ENCODE measurements at places on chromosomes 5 and 9. TPM values are rescaled to one million over a fixed set of nuclear protein-coding genes. Genes with fewer than 3 reads are reported as not detected.

- no peak for DNase-seq
Measured at GRCh38 chr5:93186076-93186682, 394.8 kb downstream of the NR2F1-AS1 start.

- no peak for DNase-seq
Measured at GRCh38 chr5:160694896-160695295, 157.1 kb downstream of the ATP10B start.

DNA sequence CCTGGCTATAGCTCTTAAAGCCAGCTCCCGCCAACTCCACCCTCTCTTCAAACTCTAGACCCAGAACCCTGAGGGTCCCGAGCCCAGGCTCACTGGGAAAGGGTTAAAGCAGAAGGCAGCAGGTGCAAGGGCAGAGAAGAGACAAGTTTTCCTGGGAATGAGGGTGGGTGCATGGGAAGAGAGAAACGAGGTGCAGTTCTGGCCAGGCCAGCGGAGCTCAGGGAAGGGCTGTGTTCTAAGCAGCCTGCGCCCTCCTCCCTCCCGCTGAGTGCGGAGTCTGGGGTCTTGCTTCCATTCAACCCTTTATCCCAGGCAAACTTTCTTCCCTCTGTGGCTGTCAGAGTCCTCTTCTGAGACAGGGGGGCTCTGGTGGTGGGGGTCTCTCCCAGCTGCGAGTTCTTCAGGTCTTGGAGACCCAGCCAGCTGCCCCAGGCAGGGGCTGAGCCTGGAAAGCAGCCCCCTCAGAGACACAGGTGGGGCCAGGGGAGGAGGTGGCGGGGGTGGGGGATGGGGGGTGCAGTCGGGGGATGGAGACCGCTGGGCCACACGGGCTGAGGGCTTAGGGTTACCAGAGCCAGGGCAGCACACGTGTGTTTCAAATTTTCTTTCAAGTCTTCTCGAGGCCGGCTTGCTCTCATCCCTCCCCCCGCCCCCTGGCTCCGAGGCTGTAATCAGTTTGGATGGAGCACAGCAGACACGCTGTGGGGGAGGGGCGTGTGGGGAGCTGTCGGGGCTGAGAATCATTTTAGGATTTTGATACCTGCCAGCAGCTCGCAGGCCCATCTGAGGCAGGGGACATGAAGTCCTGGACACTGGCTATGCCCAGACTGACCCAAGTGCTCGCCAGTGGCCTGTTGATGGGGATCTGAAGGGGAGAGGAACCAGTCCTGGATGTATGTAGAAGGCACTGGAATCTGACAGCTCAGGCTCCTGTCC, 169.6 kb upstream of the SMIM23 start:
- no peak for DNase-seq

DNA sequence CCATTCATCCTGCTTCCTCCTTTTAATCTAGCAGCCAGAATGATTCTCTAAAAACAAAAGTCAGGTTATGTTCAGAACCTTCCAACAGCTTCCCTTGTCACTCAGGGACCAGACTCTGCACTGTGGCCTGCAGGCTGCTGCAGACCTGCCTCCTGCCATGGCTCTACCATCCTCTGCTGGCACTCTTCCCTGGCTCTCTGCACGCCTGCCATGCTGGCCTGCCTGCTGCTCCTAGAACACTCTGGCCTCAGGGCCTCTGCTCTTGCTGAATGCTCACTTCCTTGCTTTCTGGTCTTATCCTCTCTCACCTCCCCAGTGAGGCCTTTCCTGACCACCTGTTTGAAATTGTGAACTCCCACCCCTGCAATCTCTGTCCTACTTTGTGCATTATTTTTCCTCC, 149.4 kb downstream of the CD180 start:
- DNase-seq = no peak

GRCh38 chr5:126056851-126057622, 366.2 kb upstream of the GRAMD2B start:
- no peak for DNase-seq

GRCh38 chr5:151405334-151406160, 41.9 kb upstream of the SLC36A1 start:
- no peak for DNase-seq

DNA sequence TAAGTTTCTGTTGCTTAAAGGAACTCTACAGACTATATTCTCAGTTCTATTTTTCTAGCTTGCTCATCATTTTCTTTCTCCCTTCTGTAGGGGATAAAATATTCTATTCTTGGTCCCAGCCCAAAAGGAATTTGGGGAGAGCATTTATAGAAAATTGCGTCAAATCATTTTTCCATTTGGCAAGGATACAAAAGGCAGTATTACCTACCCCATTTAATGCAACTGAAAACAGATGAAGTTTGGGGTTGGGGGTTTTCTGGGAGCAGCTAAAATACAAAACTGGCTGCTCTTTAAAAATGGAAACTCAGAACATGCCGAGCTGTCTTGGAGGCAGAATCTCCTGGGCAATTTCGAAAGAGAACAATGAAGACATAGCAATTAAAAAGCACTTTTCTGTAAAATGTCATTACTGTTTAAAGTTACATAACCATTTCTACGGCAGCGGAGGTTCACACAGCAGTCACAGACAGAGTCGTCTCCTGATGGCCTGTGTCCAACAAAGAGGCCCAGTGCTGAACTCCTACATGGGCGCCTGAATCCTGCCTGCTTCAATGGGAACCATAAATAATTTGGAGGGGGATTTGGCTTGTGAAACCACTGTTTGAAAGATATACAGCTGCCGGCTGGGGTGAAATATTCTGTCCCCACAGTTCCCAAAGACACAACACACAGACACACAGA, 152.4 kb downstream of the BRINP1 start:
- no peak for DNase-seq

Gene CBY3
- not detected for total RNA-seq

Gene PCDHB11
- 0.55 TPM for total RNA-seq

All from SK-MEL-5 (cell line).